Activated effector memory CD4-positive, alpha-beta T cell treated with Interleukin-2 at 50 U/mL for 16 hours (primary cell): ENCODE measurements at places on chromosomes 1 and 21.

GRCh38 chr1:20823845-20824244, 36.7 kb upstream of the HP1BP3 start:
- DNase-seq = no peak

- DNase-seq = no peak
Measured at GRCh38 chr1:46948629-46949416, 7.5 kb upstream of the CYP4A11 start.

DNA sequence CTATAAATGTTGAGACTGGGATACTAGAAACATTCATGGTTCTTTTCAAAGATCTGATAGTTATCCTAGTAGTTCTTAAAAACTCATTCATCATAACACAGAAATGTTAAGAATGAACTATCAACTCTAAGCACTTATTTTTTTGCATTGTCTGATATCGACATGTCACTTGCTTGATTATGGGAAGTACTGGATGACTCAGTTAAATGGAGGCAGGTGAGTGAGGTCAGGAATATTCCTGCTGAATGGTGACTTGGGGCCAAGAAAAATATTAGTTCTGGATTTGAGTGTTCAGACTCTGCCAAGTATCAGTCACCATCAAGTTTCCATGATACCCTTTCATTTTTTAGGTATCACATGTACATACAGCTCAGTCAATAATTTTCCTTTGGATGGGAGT, 63.6 kb downstream of the NEK7 start:
- DNase-seq = no peak

DNA sequence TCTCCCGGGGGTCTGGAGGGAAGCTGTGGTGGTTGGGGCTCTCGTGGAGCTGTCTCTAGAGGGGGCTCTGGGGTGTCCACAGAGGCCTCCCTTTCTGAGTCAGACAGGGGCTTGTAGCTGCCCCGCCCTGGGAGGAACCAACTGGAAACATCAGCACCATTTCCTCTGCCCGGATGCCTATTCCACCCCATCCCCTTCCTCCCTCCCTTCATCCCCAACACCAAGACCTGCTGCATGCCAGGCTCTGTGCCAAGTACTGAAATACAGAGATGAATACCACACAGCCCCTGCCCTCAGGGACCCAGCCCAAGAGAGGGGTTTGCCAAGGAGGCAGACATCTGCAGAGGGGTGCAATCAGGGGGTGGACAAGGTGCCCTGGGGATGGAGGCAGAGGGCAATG, 125.6 kb upstream of the ADAR start:
- DNase-seq = no peak

GRCh38 chr1:2248854-2249558, 20.9 kb downstream of the SKI start:
- no peak for DNase-seq
